ENCODE measurements at places on chromosomes 11 and 22. TPM values are rescaled to one million over a fixed set of nuclear protein-coding genes. Genes with fewer than 3 reads are reported as not detected.

DNA sequence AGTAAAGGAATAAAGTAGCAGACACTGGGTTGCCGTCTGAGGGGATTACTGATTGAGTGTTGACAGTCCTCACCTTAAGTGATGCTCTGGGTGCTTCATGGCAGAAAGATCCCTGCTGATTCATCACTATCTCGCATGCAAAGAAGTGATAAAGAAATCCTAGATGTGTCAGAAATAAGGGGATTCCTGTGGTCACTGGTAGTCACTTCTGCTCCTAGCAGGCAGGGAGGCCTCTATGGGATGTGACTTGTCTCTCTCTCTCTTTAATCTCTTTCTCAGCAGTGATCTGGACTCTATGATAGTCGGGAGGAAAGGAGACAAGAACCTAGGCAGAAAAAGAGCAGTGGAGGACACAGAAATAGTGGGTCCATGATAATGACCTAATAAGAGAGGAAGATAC is 30.9 kb upstream of the OR56A1 start:
- no peaks in the 10 kb centered on the region for H3K36me3 ChIP-seq
- DNase-seq = no peak
- no peaks in the 10 kb centered on the region for H3K4me1 ChIP-seq

- H3K4me1 ChIP-seq = no peaks in the 10 kb centered on the region
- no peak for DNase-seq
- no peaks in the 10 kb centered on the region for H3K27me3 ChIP-seq
- H3K4me3 ChIP-seq = no peak overlapping the region
These were observed 12.5 kb upstream of the APOL5 start for GRCh38 chr22:35705141-35705540.

DNA sequence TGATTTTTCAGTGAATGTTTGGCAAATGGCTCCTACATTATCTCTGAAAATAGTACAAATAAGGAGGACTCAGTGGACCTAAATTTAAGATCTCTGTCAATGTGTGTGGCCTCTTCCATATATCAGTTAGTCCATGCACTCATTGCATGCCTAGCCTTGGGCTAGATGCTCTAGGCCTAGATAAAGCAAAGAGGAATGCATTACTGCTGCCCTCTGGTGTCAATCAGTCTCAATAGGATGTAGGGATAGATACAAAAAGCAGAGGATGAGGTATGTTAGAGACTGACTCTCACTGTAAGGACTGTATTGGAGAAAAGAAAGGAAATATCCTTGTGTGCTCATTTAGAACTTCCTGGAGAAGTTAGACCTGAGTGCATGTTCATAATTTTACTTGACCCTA is 42.0 kb downstream of the MS4A2 start:
- H3K36me3 ChIP-seq = no peaks in the 10 kb centered on the region
- H3K27me3 ChIP-seq = no peaks in the 10 kb centered on the region
- no peak overlapping the region for H3K4me3 ChIP-seq
- no peak overlapping the region for H3K27ac ChIP-seq
- no peaks in the 10 kb centered on the region for H3K4me1 ChIP-seq
- DNase-seq = peak; percentile 32

- H3K4me1 ChIP-seq = peaks cover 22% of the 10 kb centered on the region
- H3K36me3 ChIP-seq = peaks cover 25% of the 10 kb centered on the region
- peak overlapping the region; percentile 100 for H3K27ac ChIP-seq
- H3K4me3 ChIP-seq = peak overlapping the region; percentile 90
- peak; percentile 29 for DNase-seq
These were observed 522 bp downstream of the TOB2 start for GRCh38 chr22:41446057-41446501.

GRCh38 chr11:63532799-63533475 is 3.7 kb upstream of the PLAAT4 start:
- H3K27me3 ChIP-seq = no peaks in the 10 kb centered on the region
- no peak overlapping the region for H3K4me3 ChIP-seq
- H3K4me1 ChIP-seq = peaks cover 79% of the 10 kb centered on the region

GRCh38 chr11:65315204-65315865 is 669 bp downstream of the CDC42EP2 start:
- peak; percentile 83 for DNase-seq
- peaks cover 16% of the 10 kb centered on the region for H3K27me3 ChIP-seq
- no peaks in the 10 kb centered on the region for H3K36me3 ChIP-seq
- no peak overlapping the region for H3K27ac ChIP-seq

DNA sequence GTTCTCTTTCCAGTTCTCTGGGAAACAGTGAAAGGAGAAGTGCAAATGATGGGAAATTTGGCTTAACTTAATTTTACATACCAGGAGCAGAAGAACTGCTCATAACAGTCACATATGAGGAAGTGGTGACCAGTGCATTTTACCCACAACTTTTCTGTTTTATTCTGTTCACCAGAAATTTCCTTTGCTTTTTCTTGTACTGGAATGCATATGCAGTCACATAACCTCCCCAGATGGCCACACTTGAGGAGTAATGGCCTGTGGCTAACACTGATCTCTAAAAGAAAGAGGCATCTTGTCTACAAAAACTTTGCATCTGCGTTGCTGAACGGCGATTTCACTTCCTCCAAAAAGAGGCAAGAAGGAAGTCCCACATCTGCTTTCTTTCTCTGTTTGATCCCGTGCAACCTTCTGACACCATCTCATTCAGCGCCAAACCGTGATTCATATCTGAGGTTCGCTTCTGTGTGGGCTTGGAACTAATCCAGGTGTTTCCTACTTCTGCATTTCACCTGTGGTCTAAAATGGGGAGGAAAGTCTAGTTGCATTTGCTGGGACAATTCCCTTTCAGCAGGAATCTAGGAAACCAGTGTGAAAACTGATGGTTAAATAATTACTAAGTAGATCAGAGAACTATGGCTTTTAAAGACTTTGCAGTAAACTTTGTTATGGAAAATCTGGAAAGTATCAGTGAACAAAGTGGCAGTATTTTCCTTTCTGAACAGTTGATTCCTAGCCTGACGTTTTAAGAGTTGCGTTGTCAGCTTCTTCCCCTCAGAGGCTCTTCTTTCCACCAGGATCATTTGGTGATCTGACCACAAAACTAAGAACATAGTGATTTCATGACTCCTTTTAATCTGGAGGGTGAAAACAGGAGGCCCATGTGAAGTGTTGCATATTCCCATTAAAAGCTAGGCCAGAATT is 4.2 kb upstream of the MPEG1 start:
- H3K27ac ChIP-seq = no peak overlapping the region
- no peak for DNase-seq
- no peak overlapping the region for H3K4me3 ChIP-seq
- peaks cover 13% of the 10 kb centered on the region for H3K27me3 ChIP-seq

GRCh38 chr11:6708876-6709275 is 25.7 kb upstream of the MRPL17 start:
- peaks cover 6% of the 10 kb centered on the region for H3K4me1 ChIP-seq
- no peak for DNase-seq
- H3K36me3 ChIP-seq = peaks cover 15% of the 10 kb centered on the region
- no peak overlapping the region for H3K4me3 ChIP-seq
- no peaks in the 10 kb centered on the region for H3K27me3 ChIP-seq

DNA sequence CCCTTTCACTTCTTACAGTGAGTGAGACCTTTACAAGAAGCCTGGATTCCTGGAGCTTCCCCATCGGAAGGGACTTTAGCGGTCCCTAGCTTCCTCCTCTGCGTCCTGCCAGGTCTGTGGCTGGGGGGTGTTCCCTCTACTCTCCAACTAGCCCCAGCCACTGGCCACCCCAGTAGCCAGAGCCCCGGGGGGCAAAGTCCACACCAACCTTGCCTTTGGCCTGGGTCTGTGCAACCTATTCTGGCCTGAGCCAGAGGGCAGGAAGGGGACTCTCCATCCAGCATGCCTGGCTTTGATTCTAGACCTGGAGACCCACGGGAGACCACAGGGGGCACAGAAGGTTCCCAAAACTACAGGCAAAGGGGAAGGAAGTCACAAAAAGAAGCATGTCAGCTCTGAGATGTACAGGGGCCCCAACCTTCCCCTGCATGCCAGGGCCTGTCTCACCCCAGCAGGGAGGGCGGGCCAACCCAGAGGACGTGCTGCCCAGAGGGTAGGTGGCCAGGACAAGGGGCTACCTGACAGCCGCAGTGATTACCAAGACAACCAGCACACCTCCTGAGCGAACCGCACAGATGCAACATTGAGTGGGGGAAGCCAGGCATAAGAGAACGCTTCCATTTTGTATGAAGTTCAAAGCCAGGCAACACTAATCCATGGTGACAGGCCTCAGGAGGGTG is 52.4 kb downstream of the DSCAML1 start:
- H3K4me3 ChIP-seq = no peak overlapping the region
- no peak overlapping the region for H3K27ac ChIP-seq
- peaks cover 6% of the 10 kb centered on the region for H3K27me3 ChIP-seq
- no peak for DNase-seq
- H3K36me3 ChIP-seq = no peaks in the 10 kb centered on the region
- H3K4me1 ChIP-seq = no peaks in the 10 kb centered on the region

DNA sequence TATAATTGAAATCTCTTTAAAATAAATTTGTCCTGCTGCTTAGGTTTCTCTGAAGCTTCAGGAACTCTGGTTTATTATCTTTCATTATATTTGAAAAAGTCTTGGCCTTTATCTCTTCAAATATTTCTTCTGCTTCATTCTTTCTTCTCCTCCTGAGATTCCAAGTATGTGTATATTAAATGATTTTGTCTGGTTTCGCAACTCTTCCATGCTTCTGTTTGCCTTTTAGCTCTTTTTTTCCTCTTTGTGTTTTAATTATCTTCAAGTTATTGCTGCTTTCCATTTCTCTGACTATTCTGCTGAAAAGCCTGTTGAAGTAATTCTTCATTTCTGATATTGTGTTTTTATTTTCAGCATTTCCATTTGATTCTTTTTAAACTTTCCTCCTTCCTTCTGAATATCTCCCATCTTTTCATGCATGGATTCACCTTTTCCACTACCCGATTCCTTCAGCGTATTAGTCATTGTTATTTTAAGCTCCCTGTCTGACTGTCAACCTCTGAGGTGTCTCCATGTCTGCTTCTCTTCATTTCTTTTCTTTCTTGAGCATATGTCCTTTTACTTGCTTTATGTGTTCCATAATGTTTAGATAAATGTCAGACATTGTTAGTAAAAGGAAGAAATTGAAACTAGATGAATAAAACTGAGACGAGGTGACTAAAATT is 46.6 kb upstream of the CTSC start:
- no peaks in the 10 kb centered on the region for H3K36me3 ChIP-seq
- H3K27ac ChIP-seq = no peak overlapping the region
- H3K4me1 ChIP-seq = no peaks in the 10 kb centered on the region
- no peak overlapping the region for H3K4me3 ChIP-seq
- DNase-seq = no peak

DNA sequence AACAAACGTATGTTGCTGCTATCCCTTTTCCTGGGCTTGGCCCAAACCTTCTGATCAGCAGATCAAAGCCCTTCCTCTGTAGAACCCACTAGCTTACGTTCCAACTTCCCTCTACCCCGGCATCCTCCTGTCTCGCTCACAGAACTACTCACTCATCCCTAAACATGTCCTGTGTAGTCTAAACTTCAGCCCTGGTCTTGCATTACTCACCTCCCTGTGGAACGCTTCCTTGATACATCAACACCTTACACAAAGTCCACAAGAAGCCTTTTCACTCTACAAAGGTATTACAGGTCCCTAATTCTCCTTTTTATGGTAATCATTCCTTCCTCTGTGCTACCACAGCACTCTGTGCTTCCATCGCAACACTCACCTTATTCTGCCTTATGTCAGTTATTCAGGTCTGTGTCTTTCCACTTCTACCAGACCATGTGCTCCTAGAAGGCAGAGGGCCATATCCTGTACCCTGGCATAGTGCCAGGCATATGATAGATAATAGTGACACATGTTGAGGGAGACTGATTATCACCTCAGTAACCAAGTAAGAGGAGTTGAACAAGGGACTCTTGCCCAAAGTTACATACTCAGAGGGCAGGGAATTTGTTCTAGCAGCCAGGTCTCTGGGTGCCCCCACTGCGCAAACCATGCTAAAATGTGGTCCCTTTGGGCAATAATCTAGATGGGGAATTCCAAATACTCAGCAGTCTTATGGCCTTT is 41.6 kb downstream of the USP35 start:
- H3K27me3 ChIP-seq = no peaks in the 10 kb centered on the region
- peaks cover 39% of the 10 kb centered on the region for H3K4me1 ChIP-seq
- no peak overlapping the region for H3K27ac ChIP-seq
- DNase-seq = no peak

- peaks cover 11% of the 10 kb centered on the region for H3K36me3 ChIP-seq
- peaks cover 50% of the 10 kb centered on the region for H3K4me1 ChIP-seq
- H3K4me3 ChIP-seq = peak overlapping the region; percentile 80
- DNase-seq = peak; percentile 56
- H3K27ac ChIP-seq = peak overlapping the region; percentile 89
These were observed 690 bp downstream of the CSNK1E start for GRCh38 chr22:38316364-38317121.

DNA sequence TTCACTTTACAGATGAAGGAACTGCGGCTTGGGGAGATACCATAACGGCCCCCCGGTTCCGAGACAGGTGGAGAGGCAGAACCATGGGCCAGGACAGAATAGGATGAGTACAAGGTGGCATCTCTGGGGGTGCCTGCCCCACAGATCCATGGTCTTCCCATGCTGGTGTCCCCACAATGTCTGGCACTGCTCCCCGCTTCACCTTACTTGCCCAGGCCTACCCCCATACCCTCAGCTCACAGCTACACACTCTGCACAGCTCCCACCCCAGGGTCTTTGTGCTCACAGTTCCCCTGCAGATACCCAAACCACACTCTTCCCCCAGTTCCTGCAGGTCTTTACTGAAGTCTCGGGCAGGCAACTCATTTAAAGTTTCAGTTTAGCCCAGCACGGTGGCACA is 11.4 kb upstream of the DGCR8 start:
- no peak overlapping the region for H3K4me3 ChIP-seq
- H3K27ac ChIP-seq = no peak overlapping the region
- no peaks in the 10 kb centered on the region for H3K36me3 ChIP-seq
- H3K27me3 ChIP-seq = no peaks in the 10 kb centered on the region
- H3K4me1 ChIP-seq = no peaks in the 10 kb centered on the region

GRCh38 chr22:42990131-42990838 is 24.7 kb downstream of the PACSIN2 start:
- peaks cover 7% of the 10 kb centered on the region for H3K36me3 ChIP-seq
- H3K4me3 ChIP-seq = no peak overlapping the region
- no peak overlapping the region for H3K27ac ChIP-seq
- DNase-seq = no peak
- no peaks in the 10 kb centered on the region for H3K4me1 ChIP-seq
- no peaks in the 10 kb centered on the region for H3K27me3 ChIP-seq

GRCh38 chr11:12786891-12787290 is 112.7 kb downstream of the TEAD1 start:
- H3K27me3 ChIP-seq = peaks cover 30% of the 10 kb centered on the region
- H3K36me3 ChIP-seq = no peaks in the 10 kb centered on the region
- no peak for DNase-seq
- no peak overlapping the region for H3K4me3 ChIP-seq

- no peaks in the 10 kb centered on the region for H3K4me1 ChIP-seq
- peaks cover under 1% of the 10 kb centered on the region for H3K27me3 ChIP-seq
- no peak overlapping the region for H3K27ac ChIP-seq
These were observed 24.4 kb downstream of the ARHGAP8 start for GRCh38 chr22:44776605-44777363.

GRCh38 chr11:110654456-110654855 is 57.8 kb downstream of the ARHGAP20 start:
- no peak overlapping the region for H3K4me3 ChIP-seq
- DNase-seq = no peak
- H3K4me1 ChIP-seq = no peaks in the 10 kb centered on the region
- H3K36me3 ChIP-seq = no peaks in the 10 kb centered on the region

- H3K27me3 ChIP-seq = no peaks in the 10 kb centered on the region
- H3K27ac ChIP-seq = no peak overlapping the region
- H3K36me3 ChIP-seq = no peaks in the 10 kb centered on the region
- H3K4me1 ChIP-seq = no peaks in the 10 kb centered on the region
- DNase-seq = no peak
These were observed 122.6 kb upstream of the SERPIND1 start for GRCh38 chr22:20651286-20651685.

HTR3B gene
- not detected for total RNA-seq

MOGAT2 gene
- not detected for total RNA-seq

MICAL3 gene
- total RNA-seq = 29.7 TPM

QSER1 gene
- 7.3 TPM for total RNA-seq

MB gene
- total RNA-seq = not detected

DNAJB7 gene
- total RNA-seq = not detected

NCF4 gene
- 44.1 TPM for total RNA-seq

Measured in activated CD8-positive, alpha-beta T cell treated with anti-CD3 and anti-CD28 coated beads, Interleukin-2, amount 10 ng/mL, durations not matched to agents 7 days and 5 days (primary cell).